Left kidney (tissue), 8 donors: ENCODE measurements at places on chromosomes 12 and 14. TPM values are rescaled to one million over a fixed set of nuclear protein-coding genes. Genes with fewer than 3 reads are reported as not detected.

DNA sequence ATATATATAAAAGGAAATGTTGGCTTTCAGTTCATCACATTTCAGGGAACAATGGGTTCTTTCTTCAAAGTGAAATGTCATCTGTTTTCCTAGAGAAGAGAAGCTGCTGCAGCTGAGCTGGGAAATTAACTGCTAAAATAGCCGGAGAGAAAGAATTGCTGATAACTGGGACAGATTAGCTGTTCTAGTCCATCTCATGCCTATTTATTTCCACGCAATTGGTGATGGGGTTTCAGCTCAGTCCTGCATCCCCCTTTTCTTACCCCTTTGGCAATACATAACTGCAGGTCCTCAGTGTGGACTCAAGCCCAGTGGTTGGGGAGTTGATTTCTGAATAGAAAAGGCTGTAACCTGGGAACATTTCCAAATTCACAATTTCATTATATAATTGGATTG is 436.9 kb upstream of the TMEM132C start:
- DNase-seq: no peak

GRCh38 chr14:25308244-25308643 is 258.3 kb upstream of the STXBP6 start:
- DNase-seq: no peak

- DNase-seq: no peak
These were observed 40.2 kb downstream of the SH2B3 start for GRCh38 chr12:111445726-111446581.

The HSPA2 gene
- polyA plus RNA-seq: 13.4 TPM

The CNIH1 gene
- polyA plus RNA-seq: 140 TPM

The VASH1 gene
- 36.7 TPM for polyA plus RNA-seq
